Suppressor macrophage treated with lipopolysaccharide for 4 hours (primary cell): ENCODE measurements at places on chromosomes 2 and 18.

DNA sequence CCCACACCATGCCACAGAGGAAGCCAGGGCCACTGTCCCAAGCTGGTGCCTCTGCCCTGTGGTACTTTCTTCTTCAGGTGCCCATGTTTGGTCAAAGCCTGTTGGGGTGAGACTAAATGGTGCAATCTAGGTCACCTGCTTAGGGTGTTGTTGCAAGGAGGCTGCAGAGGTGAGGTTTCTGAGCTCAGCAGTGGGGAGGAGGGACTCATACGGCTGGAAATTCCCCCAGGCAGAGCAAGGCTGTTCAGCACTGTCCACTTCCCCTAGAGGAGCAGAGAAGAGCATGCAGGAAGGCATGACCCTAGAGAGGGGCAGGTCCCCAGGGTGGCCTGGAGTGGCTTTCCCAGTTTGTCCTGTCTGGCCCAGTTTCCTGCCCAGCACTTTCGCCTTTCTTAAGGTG is 211.0 kb downstream of the HAUS1 start:
- no peak for DNase-seq

DNA sequence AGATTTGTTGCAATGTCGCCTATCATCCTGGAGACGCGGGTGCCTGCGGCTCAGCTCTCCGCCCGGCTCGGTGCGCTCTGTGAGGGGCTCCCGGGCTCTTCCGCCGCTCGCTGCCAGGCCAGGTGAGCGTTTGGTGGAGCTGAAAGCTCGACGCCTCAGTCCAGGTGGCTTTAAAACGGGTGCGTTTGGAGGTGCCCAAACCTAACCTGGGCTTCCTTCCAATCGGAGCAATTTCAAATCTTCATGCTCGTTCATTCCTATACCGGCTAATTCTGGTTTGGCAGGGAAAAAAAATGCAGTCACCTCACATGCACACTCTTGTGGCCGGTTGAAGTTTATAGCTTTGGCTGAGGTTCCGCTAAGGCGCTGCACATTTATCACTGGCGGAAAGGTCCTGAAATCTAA is at the start of gene SLC16A14:
SLC16A14 (minus strand) TSS at position 274 of the 405 bp plus-strand sequence. CDS start 9,572 bp downstream, outside the sequence.
- DNase-seq, result no peak

GRCh38 chr2:235378246-235378645 is 115.6 kb upstream of the AGAP1 start:
- no peak for DNase-seq

- no peak for DNase-seq
Measured at GRCh38 chr2:2464094-2464493, 133.0 kb upstream of the MYT1L start.

DNA sequence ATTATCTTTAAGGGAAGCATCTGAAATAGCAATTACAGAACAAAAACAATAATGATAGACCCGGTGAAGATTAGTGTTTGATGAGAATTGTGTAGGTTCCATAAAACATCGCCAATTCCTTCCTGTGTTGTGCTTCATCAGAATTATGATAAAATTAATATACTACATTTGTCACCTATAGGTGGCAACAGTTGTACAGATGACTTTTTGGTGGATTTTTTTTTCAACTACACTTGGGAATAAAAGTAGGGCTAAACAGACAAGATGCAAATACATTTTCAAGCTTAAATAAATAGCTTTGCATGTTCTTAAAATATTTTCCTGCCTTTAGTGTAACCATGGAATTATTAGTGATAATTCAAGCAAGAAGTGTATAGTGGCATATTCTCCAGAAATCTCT is 7.0 kb upstream of the LYPD1 start:
- DNase-seq, result no peak

DNA sequence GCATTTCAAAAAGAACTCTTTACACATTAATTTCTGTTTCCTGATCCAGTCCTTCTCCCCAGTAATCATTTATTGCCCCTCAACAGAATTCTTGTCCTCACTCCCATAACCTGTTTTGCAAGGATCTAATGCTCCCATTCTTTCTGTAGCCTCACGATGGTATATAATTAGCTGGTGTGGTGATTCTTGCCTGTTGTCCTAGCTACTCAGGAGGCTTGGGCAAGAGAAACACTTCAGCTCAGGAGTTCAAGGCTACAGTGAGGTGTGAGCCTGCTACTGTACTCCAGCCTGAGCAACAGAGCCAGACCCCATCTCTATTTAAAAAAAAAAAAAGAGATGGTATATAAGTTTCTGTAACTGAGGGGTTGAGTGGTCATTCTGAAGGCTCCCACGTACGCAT is 7.7 kb upstream of the TRAPPC8 start:
- no peak for DNase-seq

DNA sequence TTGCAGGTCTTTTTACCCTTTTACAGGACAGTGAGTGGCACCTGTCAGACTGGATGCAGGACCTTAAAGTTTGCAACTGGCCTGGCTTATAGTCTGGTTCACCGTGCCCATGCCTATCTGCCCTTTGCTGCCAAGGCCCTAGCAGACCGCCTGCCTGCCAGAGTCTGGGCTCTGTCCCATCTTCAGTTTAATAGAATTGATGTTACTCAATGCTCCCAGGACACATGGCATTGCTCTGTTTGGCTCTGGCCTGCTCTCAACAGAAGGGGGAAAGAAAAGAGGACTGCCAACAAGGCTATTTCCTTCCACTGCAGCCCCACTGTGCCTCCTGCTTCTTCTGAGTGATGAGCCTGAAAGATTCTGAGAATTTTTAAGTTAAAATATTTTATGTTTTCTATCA is 25.6 kb upstream of the TMEM178A start:
- DNase-seq, result no peak

DNA sequence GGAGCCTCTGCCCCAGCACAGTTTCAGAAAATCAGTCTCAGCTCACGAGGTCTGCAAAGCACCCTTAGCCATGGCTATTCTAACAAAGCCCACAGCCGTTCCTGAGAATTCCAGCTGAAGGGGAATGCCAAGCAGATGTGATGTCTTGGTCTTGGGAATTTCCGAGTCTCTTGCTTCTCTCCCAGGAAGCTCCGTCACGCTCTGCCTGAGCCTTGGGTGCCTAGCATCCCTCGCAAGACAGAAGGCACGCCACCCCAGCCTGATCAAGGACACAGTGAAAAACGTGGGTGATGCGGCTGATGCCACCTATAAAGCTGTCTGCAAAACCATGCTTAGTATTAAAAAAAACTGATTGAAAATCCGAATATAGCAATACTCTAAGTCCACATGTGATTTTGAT is 254.6 kb downstream of the SH3BP4 start:
- no peak for DNase-seq

DNA sequence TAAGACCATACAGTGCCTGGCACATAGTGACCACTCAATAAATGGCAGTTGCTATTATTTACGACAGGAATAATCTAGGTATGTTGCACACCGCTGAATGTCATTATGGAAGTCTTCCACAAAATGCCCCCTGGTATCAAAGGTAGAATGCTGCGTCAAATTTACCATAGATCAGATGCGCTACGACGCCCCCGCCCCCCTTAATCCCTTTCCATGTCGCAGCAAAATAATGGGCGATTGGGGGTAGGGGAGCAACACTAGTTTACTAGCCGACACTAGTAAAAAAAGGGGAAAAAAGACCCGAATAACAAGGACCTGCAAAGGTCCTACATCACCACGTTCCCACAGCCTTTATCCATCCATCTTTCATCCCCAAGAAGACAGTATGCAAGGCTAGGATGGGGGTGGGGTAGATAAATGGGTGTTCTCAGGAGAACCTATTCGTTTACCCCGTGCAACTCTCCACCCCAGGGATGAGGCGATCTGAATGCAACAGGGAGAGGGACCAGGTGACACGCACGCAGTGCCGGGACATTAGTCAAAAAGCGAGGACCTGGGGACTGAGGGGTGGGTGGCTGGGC is 455 bp downstream of the PREPL start:
- DNase-seq, result peak; percentile 21

DNA sequence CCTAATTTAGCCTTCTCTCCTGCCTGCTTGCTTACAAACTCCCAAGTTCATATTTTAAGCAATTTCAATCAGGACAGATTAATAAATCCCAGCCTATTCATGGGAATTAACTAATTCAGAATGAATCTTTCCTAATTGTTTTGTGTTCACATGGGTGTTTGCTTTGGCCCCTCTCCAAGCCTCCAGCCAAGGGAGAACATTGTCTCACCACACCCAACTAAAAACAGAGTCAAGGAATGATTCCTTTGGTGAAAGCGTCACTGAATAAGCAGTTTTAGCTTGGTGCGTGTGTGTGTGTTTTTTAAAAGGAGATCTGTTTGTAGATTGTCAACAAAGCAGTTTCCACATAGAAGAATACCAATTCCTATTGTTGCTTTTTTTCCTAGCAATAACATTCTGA is 43.0 kb upstream of the DSG1 start:
- no peak for DNase-seq

GRCh38 chr2:88010136-88010535 is 6.2 kb downstream of the RNU2-63P start:
- DNase-seq, result no peak

GRCh38 chr2:96374211-96374951 is 38.8 kb downstream of the NCAPH start:
- peak; percentile 23 for DNase-seq

DNA sequence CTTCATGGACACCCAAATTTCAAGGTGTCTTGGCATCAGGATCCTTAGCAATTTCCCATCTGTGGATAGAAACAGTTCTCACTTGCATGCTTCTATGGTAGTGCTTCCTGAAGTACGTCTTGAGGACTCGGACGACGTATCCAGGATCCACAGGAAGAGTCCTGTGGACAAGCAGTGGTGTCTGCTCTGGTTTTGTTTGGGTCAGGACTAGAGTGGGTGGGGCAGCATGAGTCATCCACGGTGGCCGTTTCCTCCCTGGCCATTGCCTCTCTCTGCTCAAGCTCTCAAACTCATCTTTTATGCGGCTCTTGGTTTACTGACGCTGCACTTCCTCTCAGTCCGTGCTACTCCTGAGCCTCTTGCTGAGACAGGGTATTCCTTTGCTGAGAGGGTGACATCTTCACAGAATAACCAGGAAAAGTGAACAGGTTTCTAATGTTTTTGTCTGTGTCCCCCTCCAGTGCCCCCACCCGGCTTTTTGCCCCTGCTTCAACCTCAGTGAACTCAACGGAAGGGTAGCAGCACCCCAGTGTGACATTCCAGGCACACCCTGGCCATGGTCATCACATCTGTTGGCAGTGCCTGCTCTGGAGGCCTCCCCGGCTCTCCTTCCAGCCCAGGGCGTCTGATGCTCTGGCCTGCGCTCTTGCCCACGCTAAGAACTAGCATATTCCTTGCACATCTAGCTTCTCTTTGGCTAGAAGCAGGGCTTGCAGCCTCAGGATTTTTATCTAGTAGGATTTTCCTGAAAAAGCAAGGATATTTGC is 62.2 kb downstream of the ARMC9 start:
- peak; percentile 28 for DNase-seq

DNA sequence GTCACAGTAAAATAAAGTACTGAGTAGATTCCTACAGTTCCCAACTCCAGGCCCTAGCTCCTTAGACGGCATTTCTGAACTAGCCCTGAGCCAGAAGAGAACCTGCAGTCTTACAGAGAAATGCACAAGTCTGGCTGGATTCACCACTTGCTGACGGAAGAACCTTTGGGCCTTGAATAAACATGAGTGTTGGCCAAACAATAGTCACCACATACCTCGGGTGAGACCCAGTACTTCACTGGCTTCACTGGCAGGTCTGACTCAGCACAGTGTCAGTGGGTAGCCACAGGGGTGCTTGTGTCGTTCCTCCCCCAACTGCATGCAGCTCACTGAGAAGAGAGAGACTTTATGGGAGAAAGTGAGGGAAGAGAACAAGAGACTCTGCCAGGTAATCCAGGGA is 88.9 kb downstream of the TMEM185B start:
- DNase-seq, result no peak

DNA sequence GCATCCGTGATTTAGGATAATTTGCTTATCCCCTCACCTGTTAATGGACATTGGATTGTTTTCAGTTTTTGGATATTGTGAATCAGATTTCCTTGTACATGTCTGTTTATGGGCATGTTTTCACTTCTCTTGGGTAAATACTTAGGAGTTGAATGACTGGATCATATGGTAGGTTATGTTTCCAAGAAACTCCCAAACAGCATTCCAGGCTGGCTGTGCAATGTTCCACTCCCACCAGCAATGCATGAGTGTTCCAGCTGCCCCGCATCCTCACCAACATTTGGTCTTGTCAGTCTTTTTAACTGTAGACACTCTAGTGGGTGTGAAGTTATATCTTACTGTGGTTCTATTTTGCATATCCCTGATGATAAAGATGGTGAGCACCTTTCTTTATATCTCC is 8.9 kb upstream of the LRRFIP1 start:
- DNase-seq, result no peak
